ENCODE measurements at places on chromosomes 7 and 10. TPM values are rescaled to one million over a fixed set of nuclear protein-coding genes. Genes with fewer than 3 reads are reported as not detected.

GRCh38 chr7:27767374-27767773, 27.4 kb downstream of the TAX1BP1 start:
- DNase-seq, result no peak

DNA sequence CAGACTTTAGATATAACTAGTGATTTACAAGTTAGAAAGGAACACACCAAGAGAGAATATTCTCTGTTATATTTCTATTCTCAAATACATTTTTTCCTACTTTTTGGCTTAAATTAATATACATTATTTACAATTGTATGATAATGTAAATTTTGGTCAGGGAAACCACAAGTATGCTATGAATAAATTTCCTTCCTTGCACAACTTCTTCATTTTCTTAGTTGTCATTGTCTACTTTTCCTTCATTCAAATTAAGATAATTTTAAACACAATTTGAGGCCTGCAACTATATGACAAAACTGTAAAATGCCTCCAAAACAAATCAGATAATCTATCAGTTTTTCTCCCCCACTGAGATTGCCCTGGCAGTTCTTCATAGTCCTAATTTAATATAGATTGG, 131.3 kb downstream of the CDK14 start:
- DNase-seq, result no peak

- DNase-seq, result no peak
Observed at GRCh38 chr10:132977807-132978206, 35.4 kb upstream of the CFAP46 start.

DNA sequence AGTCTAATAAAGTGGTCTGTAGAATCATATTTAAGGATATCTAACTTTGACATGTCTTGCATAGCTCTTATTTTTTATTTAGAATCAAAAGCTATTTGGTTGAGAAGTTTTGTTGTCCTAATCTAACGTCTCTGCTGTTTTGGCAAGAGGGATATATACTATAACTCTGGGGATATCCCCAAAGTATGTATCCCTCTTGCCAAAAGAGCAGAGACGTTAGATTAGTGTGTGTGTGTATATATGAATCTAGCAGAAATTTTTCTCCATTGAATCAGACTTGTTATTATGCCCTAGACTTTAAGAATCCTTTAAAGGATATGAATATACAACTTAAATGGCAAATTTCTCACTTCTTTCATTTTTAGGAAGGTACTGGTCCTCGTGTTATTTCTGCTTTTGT, 9.6 kb downstream of the SMC3 start:
- DNase-seq, result no peak

DNA sequence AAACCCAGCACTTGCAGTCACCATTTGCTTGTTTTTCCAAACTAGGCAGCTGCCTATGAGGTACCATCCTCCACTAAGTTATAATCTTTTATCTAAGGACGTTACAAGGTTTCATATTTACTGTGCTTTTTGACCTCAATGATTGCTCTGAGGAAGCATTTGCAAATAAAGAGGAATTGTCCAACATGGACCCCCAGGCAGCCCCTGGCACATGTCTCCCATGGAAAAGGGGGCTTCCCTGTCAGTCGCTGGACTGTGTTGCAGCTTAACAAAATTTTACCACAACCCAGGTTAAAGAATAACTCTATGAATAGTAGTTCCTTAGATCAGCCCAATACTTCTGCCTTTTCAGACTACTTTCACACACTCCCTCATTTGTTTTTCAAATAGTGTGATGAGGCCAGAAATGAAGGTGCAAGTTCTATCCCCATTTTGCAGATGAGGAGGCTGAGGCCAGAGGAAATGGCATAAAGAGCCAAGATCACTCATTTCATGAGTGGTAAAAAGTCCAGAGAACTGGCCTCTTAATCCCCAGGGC, 52.8 kb upstream of the ZPBP start:
- no peak for DNase-seq

GRCh38 chr7:33805630-33806233, 99.6 kb upstream of the BMPER start:
- no peak for DNase-seq

DNA sequence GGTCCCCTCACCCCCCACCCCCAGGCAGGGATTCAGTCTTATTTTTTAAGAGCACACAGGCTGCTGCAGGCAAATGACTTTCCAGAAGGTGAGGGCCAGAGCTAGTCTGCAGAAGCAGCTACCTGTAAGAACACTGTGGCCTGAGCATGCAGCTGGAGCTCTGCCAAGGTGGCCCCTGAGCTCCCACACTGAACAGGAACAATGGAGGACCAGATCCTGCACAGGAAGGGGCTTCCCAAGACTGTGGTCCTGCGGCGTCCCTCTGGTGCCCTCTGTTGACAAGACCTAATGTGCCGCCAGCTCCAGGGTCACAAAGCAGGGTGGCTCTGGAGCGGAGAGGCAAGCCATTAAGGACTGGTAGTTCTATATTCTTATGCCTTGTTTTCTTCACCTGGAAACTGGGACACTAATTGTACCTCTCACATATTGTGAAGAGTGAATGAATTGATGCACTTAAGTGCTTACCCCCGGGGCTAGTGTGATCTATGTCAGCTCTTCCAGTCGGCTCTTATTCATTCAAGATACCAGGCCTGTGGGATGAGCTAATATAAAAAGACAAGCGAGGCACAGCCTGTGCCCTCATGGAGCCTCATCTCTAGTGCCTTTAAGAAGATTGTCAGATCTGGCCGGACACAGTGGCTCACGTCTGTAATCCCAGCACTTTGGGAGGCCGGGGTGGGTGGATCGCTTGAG, 8.0 kb upstream of the BEND7 start:
- peak; percentile 65 for DNase-seq

The NIPSNAP2 gene
- total RNA-seq, result 62.4 TPM

The CD36 gene
- total RNA-seq, result not detected

DNA sequence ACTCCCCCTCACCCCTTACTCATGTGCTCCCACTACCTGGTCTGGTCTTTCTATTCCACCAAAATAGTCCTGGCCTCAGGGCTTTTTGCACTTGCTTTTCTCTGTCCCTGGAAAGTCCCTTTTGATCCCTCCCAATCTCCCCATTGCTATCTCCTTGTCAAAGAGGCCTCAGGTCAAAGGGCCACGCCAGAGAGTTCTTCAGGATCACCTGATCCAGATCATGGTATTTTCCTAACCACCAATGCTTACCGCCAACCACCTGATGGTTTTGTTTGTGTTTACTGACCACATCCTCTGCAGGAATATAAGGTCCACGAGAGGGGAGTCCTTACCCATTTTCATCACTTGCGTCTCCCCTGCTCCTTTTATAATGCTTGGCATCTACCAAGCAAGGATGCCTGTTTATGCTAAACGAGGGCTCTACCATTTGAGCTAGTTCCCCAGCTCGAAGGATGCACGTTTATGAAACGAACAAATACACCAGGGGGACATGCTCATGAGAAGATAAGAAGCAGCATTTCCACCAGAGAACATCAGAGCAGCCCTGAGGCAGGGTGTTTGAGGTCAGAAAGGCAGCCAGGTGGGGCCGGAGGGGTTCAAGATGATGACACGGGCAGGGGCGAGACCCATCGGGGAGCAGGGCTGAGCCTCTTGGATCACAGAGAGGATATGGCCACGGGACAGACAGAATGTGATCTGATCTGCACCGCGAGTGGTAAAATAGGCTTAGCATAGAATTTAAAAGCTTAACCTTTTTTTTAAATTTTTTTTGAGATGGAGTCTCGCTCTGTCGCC, 43.1 kb upstream of the FOXK1 start:
- DNase-seq, result no peak

The WEE2 gene
- not detected for total RNA-seq

GRCh38 chr10:102629661-102630614, 14.3 kb upstream of the TRIM8 start:
- DNase-seq, result peak; percentile 91

GRCh38 chr7:116363637-116364432, 135.7 kb upstream of the CAV2 start:
- no peak for DNase-seq

DNA sequence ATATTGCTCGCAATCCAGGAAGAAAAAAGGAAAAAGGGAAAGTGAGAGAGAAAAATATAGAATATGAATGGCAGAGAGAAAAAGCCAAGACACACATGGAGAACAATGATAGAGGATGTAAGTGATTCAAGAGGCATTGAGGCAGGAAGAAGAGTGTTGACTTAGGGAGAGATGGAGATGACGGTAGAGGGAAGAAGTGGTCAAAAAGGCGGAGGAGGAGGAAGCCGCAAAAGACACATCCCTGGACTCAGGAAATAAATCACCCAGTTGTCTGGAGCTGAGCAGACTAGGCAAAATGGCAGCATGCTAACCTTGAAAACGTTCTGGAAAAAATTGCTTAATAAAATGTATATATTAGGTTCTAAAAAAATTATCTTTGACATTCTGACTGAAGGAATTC, 17.7 kb upstream of the GPR37 start:
- DNase-seq, result no peak

GRCh38 chr10:121110369-121110768, 259.2 kb downstream of the WDR11 start:
- DNase-seq, result no peak

DNA sequence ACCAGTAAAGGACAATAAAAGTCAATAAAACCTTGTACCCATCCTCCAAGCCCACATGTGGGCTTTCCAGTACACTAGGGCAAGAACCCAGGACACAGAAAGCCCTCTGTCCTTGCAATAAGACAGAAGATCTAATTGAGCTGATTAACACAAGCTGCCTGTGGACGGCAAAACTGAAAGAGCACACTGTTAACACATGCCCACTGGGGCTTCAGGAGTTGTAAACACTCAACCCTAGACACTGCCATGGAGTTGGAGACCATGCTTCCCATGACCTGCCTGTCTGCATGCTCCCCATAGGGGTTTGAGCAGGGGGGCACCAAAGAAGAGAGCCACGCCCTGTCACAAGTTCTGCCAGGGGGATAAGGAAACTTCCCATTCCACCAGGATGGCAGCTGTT, 22.6 kb upstream of the WIPF3 start:
- DNase-seq, result no peak

GRCh38 chr7:157554393-157555238, 217.8 kb downstream of the DNAJB6 start:
- no peak for DNase-seq

DNA sequence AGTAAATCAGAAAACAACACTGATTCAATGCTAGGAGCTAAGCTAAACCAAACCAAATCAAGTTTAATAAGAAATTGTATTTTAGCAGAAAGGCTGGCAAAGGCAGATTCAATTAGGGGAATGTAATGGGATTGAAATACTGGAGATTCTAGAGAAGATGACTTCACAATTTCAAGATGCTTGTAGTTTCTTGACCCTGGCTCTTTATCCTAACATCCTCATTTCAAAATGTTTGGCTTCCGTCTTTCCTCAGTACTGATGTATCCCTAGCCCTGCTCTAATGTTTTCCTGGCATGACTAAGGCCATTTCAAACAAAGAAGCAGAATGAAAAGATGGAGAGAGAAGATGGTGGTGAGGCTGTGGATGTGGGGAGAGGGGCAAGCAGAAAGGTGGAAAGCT, 2.7 kb upstream of the JCAD start:
- peak; percentile 73 for DNase-seq

DNA sequence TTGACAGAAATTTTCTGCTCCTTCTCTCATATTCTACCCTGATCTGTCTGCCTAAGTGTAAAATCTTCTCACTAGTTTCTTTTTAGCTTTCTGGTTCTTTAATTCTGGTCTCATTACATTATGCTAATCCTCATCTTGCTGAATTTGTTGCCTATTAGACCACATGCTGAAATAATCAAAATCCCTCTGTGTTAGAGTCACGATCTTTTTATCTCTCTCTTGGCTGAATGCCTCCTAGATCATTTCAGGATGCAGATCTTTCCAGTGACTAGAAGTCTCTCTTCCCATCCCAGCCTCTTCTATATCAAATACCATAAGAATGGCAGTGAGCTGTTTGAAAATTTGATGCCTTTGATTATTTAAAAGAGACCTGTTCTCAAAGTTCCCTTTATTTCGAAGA, 661.9 kb downstream of the SORCS1 start:
- no peak for DNase-seq

GRCh38 chr10:73095481-73096021, 1.1 kb downstream of the P4HA1 start:
- peak; percentile 76 for DNase-seq

The CREB3L2 gene
- total RNA-seq, result 9.8 TPM

The PLXNA4 gene
- total RNA-seq, result not detected

GRCh38 chr7:43112459-43112940, at the start of gene HECW1:
Gene HECW1, plus strand, starts transcription at chr7:43112647. Its CDS starts 131,259 bp downstream, at chr7:43243906.
- DNase-seq, result no peak

The ASAH2 gene
- total RNA-seq, result 1.9 TPM

DNA sequence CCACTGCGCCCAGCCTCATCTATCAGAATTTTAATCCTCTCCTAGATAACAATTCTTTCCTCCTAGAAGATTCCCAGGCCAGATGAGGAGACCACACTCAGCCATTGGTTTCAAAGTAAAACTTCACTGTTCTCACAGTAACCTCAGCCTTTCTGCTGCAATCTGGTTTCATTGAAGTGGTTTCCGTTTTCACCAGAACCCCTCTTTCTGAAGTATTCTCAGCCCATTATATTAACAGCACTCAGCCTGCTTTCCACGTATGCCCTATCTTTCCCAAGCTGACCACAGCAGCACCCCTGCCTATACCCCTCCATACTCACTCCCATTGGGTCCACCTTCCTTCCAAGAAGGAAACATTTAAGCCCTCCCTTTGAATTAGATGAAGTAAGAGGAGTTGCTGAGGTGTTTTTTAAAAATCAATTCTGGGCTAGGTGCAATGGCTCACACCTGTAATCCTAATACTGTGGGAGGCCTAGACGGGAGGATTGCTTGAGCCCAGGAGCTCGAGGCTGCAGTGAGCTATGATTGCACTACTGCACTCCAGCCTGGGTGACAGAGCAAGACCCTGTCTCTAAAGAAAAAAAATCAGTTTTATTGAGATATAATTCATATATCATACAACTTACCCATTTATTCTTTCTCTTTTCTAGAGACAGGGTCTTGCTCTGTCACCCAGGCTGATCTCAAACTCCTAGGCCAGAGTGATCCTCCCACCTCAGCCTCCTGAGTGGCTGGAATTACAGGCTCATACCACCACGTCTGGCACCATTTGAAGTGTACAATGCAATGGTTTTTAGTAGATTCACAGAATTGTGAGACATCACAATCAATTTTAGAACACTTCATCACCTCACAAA, 11.3 kb downstream of the PLAU start:
- no peak for DNase-seq

DNA sequence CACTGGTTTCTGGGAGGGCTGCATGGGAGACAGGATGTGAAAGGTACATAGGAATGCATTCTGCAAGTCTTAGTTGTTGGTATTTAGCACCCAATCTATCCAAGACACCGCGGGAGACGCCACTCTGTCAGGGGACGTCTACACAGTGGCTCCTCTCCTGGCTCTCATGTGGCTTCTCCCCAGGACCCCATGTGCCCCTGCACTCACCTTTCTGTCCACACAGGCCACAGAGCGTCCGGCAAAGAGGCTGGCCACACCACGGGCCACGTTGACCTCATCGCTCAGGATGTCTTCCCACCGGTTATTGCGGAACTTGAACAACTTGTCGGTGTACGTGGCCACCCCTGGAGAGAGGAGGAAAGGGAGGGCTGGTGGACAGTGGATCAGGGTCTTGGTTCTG, 73.4 kb downstream of the GOLGA7B start:
- no peak for DNase-seq

The COL28A1 gene
- not detected for total RNA-seq

GRCh38 chr10:123926401-123927264, 35.0 kb upstream of the CPXM2 start:
- no peak for DNase-seq

The ZNF248 gene
- 7.8 TPM for total RNA-seq

GRCh38 chr10:61688551-61689308, 26.0 kb downstream of the CABCOCO1 start:
- DNase-seq, result no peak

- DNase-seq, result no peak
Observed at GRCh38 chr10:98568551-98568950, 121.8 kb upstream of the HPS1 start.

The LRIT1 gene
- total RNA-seq, result not detected

- no peak for DNase-seq
Observed at GRCh38 chr7:131285556-131285955, 42.1 kb upstream of the MKLN1 start.
